ENCODE measurements at places on chromosomes 2 and 18.

DNA sequence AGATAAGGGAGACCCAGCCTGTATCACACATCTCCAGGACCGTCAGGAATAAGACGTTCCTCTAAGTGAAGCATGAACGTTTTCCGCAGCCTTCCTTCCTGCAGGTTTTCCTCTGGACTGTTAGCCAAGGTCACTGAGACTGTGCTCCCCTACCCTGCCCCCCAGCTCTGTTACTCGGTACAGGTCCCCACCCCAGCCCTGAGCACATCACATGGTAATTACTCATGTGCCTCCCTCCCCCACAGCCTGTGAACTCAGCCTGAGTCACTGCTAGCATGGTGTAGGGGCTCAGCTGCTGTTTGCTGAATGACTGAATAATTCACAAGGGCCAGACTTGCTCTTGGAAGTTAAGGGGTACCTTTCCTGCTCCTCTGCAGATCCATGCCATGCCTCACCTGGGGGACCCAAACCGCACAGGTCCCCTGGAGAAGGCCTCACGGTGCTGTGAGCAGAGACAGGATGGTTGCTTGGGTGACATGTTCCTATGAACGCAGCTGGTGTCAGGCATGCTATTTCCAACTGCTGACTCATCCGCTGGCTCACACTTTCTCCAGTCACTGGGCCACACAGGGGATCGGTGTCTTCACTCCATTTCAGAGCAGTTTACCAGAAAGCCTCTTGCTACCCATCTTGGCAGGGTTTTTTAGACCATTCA, 88.2 kb downstream of the PLB1 start:
- peak; percentile 4 for DNase-seq

DNA sequence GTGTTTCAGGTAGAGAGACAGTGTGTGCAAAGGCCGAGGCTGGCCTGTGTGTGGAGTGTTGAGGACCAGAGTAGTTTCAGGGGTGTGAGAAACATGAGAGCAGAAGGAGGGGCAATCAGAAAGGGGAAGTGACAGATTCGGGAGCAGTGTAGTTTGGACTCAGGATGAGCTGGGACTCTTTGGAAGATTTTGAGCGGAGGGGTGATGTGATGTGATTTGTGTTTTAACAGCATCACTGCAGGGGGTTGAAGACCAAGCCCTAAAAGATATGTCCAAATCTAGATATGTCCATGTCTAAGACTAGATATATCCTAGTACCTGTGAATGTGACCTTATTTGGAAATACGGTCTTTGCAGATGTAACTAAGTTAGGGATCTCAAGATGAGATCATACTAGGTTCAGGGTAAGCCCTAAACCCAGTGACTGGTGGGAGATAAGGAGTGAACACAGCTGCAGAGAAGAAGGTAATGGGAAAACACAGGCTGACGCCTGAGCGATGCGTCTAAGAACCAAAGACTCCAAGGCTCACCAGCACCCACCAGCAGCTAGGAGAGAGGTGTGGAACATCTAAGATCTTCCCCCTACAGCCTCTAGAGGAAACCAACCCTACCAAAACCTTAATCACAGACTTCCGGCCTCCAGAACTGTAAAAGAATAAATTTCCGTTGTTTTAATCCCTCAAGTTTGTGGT, 38.5 kb upstream of the MYO3B start:
- DNase-seq: no peak

GRCh38 chr2:166335284-166335683, 40.5 kb downstream of the SCN9A start:
- DNase-seq: no peak

DNA sequence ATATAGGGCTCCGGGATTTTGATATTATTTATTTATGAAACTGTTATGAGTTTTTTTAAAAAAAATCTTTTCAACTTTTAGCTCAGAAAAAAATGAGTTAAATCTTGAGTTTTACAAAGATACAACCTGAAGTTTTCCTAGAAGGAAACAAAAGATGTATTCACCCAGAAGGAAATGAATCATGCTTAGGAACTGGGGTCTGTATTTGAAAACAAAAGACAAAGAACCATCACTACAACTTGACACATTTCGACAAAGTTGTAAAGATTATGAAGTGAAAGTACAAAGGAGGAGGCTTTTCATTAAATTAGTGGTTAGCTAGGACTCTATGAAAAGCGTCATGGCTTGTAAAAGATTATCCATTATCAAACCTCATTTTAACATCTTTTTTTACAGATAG, 143.3 kb downstream of the PDE1A start:
- DNase-seq: no peak

- DNase-seq: no peak
These were observed 694.9 kb downstream of the GALR1 start for GRCh38 chr18:77944533-77944932.

All from effector memory CD4-positive, alpha-beta T cell (primary cell).